Progenitor cell of endocrine pancreas (in vitro differentiated cells): ENCODE measurements at places on chromosomes 16 and 17. TPM values are rescaled to one million over a fixed set of nuclear protein-coding genes. Genes with fewer than 3 reads are reported as not detected.

GRCh38 chr17:57994436-57994835, 6.4 kb upstream of the VEZF1 start:
- DNase-seq, result no peak
- no peak overlapping the region for H3K4me3 ChIP-seq
- H3K36me3 ChIP-seq, result peaks cover 7% of the 10 kb centered on the region
- H3K27ac ChIP-seq, result no peak overlapping the region
- H3K4me1 ChIP-seq, result peaks cover 52% of the 10 kb centered on the region

GRCh38 chr17:38322897-38323296, 20.9 kb downstream of the GPR179 start:
- H3K4me1 ChIP-seq, result peaks cover 19% of the 10 kb centered on the region
- no peak overlapping the region for H3K27ac ChIP-seq
- no peak overlapping the region for H3K4me3 ChIP-seq
- DNase-seq, result no peak
- peaks cover 9% of the 10 kb centered on the region for H3K27me3 ChIP-seq
- H3K36me3 ChIP-seq, result peaks cover 15% of the 10 kb centered on the region

DNA sequence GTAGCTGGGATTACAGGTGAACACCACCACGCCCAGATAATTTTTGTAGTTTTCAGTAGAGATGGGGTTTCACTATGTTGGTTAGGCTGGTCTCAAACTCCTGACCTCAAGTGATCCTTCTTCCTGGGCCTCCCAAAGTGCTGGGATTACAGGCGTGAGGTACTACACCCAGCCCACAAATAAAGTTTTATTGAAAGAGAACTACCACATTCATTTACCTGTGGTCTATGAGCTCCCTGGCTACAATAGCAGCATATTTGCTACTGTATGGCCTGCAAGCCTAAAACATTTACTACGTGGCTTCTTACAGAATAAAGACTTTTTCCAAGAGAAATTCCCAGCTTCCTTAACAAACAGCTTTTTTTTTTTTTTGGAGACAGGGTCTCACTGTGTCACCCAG, 3.4 kb downstream of the METTL9 start:
- DNase-seq, result no peak
- H3K27me3 ChIP-seq, result no peaks in the 10 kb centered on the region
- peaks cover 30% of the 10 kb centered on the region for H3K4me1 ChIP-seq
- no peak overlapping the region for H3K27ac ChIP-seq
- no peaks in the 10 kb centered on the region for H3K36me3 ChIP-seq
- no peak overlapping the region for H3K4me3 ChIP-seq

DNA sequence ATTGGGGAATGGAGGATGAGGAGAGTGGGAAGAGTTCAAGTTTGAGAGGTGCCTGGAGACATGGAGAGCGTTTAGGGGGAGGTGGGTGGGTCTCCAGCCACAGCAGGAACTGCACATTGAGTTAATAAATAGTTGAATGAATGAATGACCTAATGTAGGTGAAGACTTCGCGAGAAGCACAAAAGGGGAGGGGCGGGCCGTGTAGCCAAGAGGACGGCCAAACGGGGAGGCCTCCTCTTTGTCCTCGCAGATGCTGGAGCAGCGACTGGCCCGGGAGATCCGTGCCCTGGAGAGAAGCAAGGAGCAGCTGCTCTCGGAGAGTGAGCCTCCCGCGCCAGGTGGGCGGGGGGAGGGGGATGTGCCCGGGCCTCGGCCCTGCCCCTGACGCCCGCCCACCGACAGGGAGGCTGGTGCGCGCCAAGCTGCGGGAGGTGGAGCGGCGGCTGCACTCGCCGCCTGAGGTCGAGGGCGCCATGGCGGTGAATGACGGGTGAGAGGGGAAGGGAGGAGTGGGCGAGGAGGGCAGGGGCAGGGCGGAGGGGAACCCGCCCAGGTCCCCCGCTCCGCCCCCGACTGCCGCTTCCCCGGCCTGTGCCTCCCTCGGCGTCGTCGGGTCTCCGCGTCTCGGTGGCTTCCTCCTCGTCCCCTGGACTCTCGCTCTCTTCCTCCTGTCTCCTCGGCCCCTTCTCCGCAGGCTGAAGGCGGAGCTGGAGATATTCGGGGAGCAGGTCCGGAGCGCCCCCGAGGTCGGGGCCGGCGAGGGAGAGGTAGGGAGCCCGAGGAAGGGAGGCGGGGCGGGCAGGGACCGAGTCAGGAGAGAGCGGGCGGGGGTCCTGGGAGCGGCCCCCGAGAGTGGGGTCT, 12.9 kb downstream of the SYCE1L start:
- H3K4me3 ChIP-seq, result peak overlapping the region; percentile 85
- peaks cover 4% of the 10 kb centered on the region for H3K27me3 ChIP-seq
- peak; percentile 58 for DNase-seq
- H3K27ac ChIP-seq, result peak overlapping the region; percentile 85
- H3K4me1 ChIP-seq, result peaks cover 10% of the 10 kb centered on the region
- H3K36me3 ChIP-seq, result no peaks in the 10 kb centered on the region

DNA sequence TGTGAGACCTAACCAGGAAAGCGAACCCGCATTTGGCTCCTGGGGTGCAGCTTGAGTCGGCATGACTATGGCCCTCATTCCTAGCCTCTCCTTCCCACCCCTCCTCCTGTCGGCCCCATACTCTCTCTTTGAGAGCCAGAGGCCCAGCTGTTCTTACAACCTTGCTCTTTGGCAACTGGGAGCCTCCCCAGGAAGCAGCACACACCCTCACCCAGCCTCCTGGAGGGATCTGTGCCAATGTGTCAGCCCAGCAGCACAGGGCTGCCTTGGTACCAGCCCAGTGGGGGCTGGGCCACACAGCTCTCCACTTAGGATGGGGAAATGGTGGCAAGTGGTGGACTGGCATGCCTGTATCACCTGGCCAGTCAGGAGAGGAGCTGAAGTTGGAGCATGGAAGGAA, 70.3 kb upstream of the LGALS9 start:
- peaks cover 1% of the 10 kb centered on the region for H3K36me3 ChIP-seq
- H3K27ac ChIP-seq, result no peak overlapping the region
- no peaks in the 10 kb centered on the region for H3K27me3 ChIP-seq
- H3K4me1 ChIP-seq, result peaks cover 4% of the 10 kb centered on the region

DNA sequence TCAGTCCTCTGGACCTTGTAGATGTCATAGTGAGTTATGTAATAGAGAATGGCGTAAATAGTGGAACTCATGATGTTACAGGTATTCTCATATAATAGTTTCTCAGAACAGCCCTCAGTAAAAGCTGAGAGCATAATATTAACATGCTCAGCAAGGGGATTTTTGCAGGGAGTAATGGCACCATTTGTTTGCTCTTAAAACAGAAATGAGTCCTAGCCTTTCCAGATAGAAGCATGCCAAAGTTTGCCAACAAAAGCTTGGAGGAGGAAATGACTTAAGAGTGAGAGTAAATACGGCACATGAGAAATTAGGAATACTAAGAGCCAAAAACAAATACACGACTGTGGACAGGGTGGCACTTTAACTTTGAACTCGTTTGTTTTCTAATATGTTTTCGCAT, 198.4 kb downstream of the ANKFN1 start:
- H3K4me3 ChIP-seq, result no peak overlapping the region
- H3K36me3 ChIP-seq, result no peaks in the 10 kb centered on the region
- no peak for DNase-seq

The CLEC16A gene
- total RNA-seq, result 32.6 and 34.3 TPM in 2 replicates

The AIPL1 gene
- total RNA-seq, result not detected in 2 replicates

The CIBAR2 gene
- 0.43 and 0.80 TPM in 2 replicates for total RNA-seq

The ZG16 gene
- not detected in 2 replicates for total RNA-seq
